Activated CD8-positive, alpha-beta memory T cell treated with anti-CD3 and anti-CD28 coated beads for 48 hours (primary cell): ENCODE measurements at places on chromosomes 5 and 9.

- no peak for DNase-seq
Observed at GRCh38 chr5:1101961-1102713, 9.7 kb downstream of the SLC12A7 start.

DNA sequence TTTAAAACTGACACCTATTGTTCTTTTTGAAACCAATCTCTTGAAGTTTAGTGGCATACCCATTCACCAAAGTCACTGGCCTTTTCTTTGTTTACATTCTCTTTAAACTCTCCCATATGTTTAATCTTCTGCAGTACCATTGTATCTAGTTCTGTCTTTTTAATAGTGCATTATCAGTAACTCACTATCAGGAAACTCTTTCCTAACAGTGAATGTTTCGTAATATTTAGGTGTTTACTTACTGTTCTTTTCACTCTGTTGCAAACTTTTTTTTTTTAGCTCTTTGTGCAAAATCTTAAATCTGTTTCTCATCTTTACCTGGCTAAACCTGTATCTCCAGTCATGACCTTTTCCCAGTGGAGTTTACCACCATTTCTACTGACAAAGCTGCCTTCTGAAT is 17.2 kb downstream of the SMAD5 start:
- no peak for DNase-seq

DNA sequence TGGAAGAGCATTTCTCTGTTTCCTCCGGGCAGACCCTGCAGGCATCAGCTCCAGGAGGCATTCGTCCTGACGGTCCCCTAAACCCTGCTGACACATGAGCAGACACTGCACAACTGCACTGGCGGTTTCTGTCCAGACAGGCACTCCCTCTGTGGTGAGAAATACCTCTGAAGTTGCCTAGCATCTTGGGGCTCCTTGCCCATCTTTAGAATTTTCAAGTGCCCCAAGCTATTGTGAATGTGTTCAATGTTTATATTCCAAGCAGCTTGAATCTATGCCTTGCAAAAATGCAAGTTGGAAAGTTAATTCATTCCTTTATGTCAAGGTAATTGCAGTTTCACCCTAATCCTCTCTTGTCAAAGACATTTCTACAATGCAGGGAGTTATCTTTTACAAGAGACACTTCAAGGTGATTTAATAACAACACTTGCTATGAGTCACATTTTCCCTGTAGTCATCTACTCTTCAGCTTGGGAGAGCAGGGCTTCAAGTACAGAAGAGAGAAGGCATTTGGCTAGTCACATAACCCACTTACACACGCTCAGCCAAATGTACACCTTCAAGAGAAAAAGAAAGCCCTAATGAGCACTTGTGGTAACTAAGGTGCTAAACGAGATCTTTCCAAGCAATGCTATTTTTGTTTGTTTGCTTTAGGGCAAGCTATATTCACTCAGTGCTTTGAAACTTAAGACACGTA is 302.5 kb downstream of the MLLT3 start:
- DNase-seq, result no peak

GRCh38 chr9:115604831-115605483 is 487.0 kb upstream of the TNC start:
- no peak for DNase-seq

DNA sequence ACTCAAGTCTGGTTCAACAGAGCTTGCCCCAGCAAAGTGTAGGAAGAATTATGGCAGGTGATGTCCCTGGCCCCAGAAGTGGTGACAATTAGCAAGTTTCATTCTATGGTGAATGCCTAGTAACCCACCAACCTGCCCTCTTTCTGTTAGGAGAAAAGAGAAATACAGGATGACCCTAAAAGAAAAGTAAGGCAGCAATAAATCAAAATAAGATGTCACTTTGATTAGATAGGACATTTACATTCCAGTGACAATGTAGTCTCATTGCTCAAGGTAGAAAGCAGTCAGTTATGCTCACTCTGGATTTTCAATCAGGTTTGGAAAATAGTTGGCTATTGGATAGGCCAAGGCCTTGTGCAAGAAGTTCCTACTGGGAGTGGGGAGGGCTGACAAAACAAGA is 5.6 kb upstream of the HSPA9 start:
- DNase-seq, result no peak

- no peak for DNase-seq
Observed at GRCh38 chr5:167967494-167968177, 323.8 kb upstream of the WWC1 start.

DNA sequence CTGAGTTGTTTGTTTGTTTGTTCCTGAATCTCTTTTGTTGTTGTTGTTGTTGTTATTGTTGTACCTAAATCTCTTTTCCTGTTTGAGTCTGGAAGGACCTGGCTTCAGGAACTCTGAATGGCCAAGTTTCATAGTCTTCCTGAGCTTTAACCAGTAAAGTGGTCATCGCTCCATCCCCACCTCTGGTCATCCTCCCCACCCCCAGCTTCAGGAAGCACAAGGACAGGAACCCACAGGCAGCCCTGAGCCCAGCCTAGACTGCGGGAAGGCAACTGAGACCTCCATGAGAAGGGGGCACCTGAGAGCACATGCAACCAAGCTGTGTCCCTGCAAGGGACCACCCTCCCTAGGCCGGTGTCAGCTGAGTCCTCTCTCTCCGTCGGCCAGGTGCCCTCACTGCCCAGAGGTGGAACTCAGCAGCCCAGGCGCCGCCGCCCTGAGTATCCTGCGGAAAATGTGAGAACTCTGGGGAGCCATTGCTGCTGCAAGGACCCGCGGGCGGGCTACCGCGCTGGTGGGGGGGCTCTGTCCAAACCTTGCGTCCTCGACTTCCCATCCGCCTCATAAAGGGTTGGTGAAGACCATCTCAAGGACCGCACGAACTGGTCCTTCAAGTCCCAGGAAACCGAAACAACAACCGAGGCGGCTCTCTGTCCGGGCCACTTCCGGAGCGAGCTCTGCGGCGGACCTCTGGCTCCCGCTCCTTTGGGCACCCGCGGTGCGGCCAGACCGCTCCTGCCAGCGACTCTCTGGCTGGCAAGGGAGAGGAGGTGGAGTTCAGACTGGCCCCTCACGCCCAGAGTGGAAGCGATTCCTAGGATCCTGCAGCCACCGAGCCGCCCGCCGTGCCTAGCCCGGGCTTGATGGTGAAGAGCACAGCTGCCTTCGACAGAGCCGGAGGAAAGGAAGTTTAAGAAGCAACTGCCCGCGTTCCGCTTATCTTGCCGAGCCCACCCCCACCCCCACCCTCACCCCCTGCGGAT is 4.2 kb downstream of the BARX1 start:
- no peak for DNase-seq

DNA sequence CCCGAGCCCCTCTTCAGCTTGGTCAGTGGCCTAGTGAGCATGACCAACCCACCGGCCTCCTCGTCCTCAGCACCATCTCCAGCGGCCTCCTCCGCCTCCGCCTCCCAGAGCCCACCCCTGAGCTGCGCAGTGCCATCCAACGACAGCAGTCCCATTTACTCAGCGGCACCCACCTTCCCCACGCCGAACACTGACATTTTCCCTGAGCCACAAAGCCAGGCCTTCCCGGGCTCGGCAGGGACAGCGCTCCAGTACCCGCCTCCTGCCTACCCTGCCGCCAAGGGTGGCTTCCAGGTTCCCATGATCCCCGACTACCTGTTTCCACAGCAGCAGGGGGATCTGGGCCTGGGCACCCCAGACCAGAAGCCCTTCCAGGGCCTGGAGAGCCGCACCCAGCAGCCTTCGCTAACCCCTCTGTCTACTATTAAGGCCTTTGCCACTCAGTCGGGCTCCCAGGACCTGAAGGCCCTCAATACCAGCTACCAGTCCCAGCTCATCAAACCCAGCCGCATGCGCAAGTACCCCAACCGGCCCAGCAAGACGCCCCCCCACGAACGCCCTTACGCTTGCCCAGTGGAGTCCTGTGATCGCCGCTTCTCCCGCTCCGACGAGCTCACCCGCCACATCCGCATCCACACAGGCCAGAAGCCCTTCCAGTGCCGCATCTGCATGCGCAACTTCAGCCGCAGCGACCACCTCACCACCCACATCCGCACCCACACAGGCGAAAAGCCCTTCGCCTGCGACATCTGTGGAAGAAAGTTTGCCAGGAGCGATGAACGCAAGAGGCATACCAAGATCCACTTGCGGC is 1.8 kb downstream of the EGR1 start:
- no peak for DNase-seq

DNA sequence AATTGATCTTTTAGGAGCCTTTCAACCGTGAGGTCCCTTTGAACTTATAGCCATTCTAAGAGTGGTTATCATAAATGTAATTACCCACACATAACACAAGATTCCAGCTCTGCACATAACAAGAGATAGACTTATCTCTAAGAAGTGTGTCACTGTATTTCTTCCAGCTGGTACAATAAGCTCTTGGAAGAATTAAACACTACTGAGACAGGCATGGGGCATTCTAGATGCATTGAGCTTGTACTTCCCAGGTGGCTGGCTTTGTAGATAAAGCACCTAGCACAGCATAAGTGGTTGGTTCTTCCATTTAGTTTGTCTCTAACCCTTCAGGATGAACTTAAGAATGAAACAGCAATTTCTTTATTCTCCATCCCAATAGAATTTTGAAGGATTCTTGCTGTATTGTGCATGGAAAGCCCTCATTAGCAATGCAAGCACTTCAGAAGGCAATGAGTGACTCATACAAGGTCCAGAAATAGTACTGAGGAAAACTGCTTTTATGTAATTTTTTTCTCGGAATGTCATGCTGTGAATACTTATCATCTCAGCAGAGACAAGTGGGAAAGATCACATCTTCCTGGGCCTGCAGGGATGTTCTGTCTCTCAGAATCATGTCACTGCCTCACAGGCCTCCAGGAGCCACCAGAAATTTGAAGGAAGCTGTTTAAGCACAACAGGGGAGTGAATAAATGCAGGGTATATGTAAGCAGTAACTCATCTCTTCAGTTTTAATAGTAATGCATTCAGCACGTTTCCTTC is 91.1 kb upstream of the CD180 start:
- DNase-seq, result no peak

- no peak for DNase-seq
Observed at GRCh38 chr5:163106098-163106497, 331.3 kb upstream of the CCNG1 start.
